ENCODE measurements at places on chromosomes 16 and 17.

DNA sequence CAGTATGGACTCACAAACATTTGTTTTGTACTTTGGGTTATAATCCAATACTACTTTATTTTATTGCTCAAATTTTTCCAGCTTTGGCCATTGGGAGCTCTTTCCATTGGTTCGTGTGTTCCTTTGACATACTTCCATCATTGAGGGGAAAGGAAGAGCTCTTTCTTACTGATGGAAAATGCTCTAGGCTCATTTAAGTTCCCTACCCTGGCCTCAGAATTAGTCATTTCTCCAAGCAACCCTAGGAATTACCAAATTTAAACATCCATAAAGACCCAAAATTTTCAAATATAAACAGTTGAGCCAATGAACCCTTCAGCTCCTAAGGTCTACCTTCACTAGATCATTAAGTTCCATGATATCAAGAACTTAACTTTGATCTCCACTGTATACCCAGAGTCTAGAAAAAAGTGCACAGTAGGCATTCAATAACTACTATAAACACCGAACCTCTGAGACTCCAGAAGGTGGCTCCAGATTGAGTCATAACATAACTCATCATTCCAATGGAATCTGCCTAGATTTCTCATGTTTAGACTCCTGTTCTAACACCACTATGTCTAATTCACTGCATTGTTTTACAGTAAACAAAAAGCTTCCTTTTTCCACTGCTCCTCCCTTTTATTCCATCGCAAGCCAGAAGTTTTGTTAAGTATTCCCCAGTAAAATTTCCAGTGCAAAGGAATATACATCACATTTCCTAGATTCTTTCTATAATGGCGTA lies 39.0 kb downstream of the SMURF2 start:
- no peak for DNase-seq

GRCh38 chr16:4474192-4474961 lies at the start of gene NMRAL1:
Gene NMRAL1 (minus strand): TSS chr16:4474625. CDS start chr16:4474132, 493 bp downstream.
- peak; percentile 95 for DNase-seq

GRCh38 chr17:40072040-40072734 lies 9.4 kb downstream of the THRA start:
- DNase-seq: peak; percentile 77

DNA sequence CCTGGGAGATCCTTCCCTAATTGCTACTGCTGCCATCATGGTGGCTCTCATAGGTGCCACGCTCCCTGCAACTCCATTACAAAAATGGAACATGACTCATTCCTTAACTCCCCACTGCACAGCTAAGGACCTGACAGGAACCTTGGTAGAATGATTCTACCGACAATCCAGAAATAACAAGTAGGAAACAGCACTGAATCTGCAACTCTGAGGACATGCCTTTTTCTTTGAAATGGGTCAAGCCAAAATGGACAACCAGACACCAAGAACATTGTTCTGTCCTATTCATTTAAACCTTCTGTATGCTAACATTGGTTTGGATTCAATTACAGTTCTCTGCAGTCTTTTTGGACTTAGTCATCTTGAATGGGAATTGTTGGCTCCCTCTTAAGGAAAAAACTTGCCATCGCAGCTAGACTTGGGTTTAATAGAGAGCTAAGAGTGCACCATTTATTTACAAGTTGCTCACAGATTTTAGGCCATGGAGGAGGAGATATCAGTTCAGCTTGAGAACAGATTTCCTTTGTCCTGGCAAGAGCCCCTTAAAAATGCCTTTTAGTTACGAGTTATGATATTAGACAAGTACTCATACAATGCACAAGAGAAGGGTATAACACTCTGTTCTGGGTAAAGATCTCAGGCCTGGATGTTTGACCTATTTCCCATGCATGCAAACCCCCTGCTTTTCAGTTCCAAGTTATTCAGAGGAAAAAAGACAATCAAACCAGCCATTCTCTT lies 20.9 kb upstream of the NSRP1 start:
- no peak for DNase-seq

- peak; percentile 18 for DNase-seq
These were observed 195.9 kb upstream of the TBX2 start for GRCh38 chr17:61203671-61204131.

- DNase-seq: no peak
These were observed 204.8 kb upstream of the CHMP6 start for GRCh38 chr17:80786887-80787286.
